Activated CD4-positive, alpha-beta T cell treated with anti-CD3 and anti-CD28 coated beads, Interleukin-2, amount 10 ng/mL, durations not matched to agents 24 days and 14 days (primary cell): ENCODE measurements at places on chromosomes 12 and 14. TPM values are rescaled to one million over a fixed set of nuclear protein-coding genes. Genes with fewer than 3 reads are reported as not detected.

DNA sequence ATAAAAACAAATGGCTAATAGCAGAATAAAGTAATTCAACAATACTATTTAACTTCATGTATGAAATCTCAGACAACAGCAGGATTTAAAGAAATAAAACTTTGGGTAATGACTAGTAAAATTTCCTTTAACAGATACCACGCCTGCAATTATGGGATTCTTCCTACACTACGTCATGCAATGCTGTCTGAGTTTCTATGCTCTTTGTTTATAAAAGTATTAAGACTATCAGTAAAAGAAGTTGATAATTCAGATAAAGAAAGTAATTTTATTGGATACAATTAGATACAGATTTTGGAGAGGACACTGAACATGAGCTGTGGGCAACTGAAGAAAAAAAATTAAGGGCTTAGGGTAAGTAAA is 308.4 kb upstream of the LRFN5 start:
- no peak for DNase-seq
- H3K27ac ChIP-seq: no peak overlapping the region
- H3K4me3 ChIP-seq: no peak overlapping the region
- no peaks in the 10 kb centered on the region for H3K36me3 ChIP-seq

- no peaks in the 10 kb centered on the region for H3K36me3 ChIP-seq
- H3K27ac ChIP-seq: no peak overlapping the region
- H3K27me3 ChIP-seq: no peaks in the 10 kb centered on the region
- H3K4me3 ChIP-seq: no peak overlapping the region
- no peak for DNase-seq
Observed at GRCh38 chr12:67103521-67103920, 165.6 kb upstream of the CAND1 start.

GRCh38 chr12:65800937-65801336 is 23.3 kb upstream of the HMGA2 start:
- H3K27ac ChIP-seq: no peak overlapping the region
- H3K36me3 ChIP-seq: no peaks in the 10 kb centered on the region
- no peak overlapping the region for H3K4me3 ChIP-seq
- no peaks in the 10 kb centered on the region for H3K4me1 ChIP-seq

The RNASE1 gene
- not detected in 2 replicates for total RNA-seq

- DNase-seq: no peak
- H3K27ac ChIP-seq: no peak overlapping the region
- peaks cover 3% of the 10 kb centered on the region for H3K4me1 ChIP-seq
- H3K27me3 ChIP-seq: peaks cover 6% of the 10 kb centered on the region
Observed at GRCh38 chr14:51562816-51563215, 88.9 kb upstream of the FRMD6 start.

DNA sequence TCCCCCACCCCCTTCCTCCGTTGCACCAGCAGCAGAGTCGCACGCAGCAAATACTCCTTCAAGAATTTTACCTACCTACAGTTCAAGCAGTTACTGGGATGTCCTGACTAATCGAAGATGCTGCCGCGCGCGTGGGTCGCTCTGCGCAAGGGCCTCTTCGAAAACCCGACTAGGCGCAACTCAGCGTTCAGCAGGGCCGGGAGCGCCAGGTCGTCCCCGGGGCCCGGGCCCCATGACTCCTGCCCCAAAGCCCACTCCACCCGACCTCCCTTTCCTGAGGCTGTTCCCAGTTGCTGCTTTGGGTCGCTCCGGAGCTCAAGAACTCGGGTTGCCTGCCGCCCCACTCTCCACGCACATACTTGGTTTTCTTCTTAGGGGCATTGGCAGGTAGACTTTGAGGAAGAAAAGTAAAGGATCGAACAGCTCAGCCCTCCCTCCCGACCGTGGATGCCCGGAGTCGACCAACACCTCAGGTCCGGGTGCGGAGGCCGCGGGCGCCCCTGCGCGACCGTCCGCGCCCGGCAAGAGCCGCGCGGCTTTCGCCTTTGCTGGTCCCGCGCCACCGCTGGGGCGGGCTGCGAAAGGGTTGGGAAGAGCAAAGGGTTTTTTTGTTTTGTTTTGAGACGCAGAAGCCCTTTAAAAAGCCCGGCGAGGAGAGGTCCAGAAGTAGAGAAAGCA is 1.9 kb downstream of the BMP4 start:
- peaks cover 20% of the 10 kb centered on the region for H3K4me1 ChIP-seq
- peaks cover 6% of the 10 kb centered on the region for H3K36me3 ChIP-seq
- H3K27ac ChIP-seq: peak overlapping the region; percentile 53
- H3K27me3 ChIP-seq: peaks cover 70% of the 10 kb centered on the region
- peak; percentile 64 for DNase-seq

- no peaks in the 10 kb centered on the region for H3K4me1 ChIP-seq
- H3K27ac ChIP-seq: no peak overlapping the region
- no peaks in the 10 kb centered on the region for H3K36me3 ChIP-seq
- no peak for DNase-seq
- H3K27me3 ChIP-seq: peaks cover 5% of the 10 kb centered on the region
Observed at GRCh38 chr12:59429766-59430165, 166.1 kb upstream of the SLC16A7 start.

GRCh38 chr12:46244273-46244915 is 24.4 kb downstream of the SLC38A1 start:
- no peak for DNase-seq
- no peak overlapping the region for H3K4me3 ChIP-seq
- H3K36me3 ChIP-seq: peaks cover 84% of the 10 kb centered on the region

DNA sequence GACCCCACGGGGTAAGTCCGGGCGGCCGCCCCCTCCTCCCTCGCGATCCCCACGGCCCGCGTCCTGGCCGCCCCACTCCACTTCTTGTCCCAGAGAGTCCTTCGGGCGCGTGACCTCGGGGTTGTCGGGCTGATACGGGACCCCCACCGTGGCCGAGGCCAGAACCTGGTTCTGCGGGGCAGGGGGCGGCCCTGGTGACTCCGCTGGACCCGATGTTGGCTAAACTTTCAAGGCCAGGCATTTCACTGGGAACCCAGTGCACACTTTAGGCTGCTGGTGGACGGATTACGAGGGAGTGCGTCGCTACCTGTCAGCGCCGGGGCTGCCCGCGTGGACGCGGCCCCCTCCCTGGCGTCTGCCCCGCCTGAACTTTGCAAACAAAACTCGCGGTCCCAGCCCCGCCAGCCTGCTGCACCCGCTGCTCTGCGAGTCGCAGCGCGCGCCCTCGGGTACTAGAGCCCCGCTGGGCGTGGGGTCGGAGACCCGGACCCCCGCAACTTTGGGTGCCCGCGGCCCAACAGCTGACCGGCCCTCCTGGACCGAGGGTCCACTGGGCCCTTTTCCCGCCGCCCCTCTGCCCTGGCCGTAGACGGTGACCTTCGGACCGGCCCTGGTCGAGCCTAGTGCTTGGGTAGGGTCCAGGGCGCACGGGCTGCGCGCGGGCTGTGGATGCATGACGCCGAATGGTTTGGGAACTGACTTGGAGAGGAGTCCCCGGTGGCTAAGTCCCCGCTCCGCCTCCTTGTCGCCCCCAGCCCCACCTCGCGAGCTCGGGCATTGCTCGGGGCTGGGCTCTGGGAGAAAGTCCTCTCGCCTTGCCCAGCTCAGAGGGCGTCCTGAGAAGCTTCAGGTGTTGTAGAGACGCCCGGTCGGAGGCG is 624 bp downstream of the RIN3 start:
- peak; percentile 74 for DNase-seq
- H3K27ac ChIP-seq: peak overlapping the region; percentile 62
- H3K36me3 ChIP-seq: no peaks in the 10 kb centered on the region

The PTPRQ gene
- total RNA-seq: not detected in 2 replicates

DNA sequence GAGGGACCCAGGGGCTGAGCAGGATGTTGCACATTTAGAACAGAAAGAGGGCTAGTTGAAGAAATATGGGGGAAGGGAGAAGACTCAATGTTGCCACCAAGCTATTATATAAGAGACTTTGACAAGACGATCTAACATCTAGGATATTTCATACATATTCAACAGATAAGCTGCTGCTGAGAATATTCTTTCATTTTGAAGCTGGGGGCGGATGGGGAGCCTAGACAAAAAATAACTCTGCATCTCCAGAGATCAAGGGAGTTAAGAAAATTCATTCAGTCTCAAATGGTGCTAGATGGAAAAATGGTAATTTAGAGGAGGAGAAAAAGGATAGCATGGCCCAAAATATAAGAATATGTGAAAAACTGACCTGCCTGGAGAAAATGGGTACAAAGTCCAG is 415.6 kb downstream of the MDGA2 start:
- no peak overlapping the region for H3K27ac ChIP-seq
- no peaks in the 10 kb centered on the region for H3K27me3 ChIP-seq
- no peaks in the 10 kb centered on the region for H3K36me3 ChIP-seq
- no peaks in the 10 kb centered on the region for H3K4me1 ChIP-seq

DNA sequence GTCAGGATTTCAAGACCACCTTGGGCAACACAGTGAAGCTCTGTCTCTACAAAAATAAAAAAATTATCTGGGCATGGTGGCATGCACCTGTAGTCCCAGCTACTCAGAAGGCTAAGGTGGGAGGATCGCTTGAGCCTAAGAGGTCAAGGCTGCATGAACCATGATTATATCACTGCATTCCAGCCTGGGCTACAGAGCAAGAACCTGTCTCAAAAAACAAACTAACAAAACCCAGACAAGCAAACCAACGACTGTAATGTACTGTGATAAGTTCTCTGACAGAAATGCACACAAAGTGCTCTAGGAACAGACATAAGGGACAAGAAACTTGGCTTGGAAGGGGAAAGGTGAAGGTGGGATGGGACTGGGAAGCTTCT is 22.4 kb downstream of the ENTPD5 start:
- no peaks in the 10 kb centered on the region for H3K4me1 ChIP-seq
- DNase-seq: no peak
- H3K4me3 ChIP-seq: no peak overlapping the region
- H3K27ac ChIP-seq: no peak overlapping the region

The ADAM21 gene
- total RNA-seq: not detected in 2 replicates

GRCh38 chr12:62164036-62164435 is 96.2 kb upstream of the USP15 start:
- no peak for DNase-seq
- H3K4me3 ChIP-seq: no peak overlapping the region
- H3K27ac ChIP-seq: no peak overlapping the region
- peaks cover 4% of the 10 kb centered on the region for H3K27me3 ChIP-seq
- no peaks in the 10 kb centered on the region for H3K4me1 ChIP-seq

GRCh38 chr12:20309504-20310148 is 58.7 kb upstream of the PDE3A start:
- H3K36me3 ChIP-seq: no peaks in the 10 kb centered on the region
- H3K27me3 ChIP-seq: no peaks in the 10 kb centered on the region
- H3K27ac ChIP-seq: no peak overlapping the region
- no peaks in the 10 kb centered on the region for H3K4me1 ChIP-seq
- no peak for DNase-seq

The SPIC gene
- not detected in 2 replicates for total RNA-seq

DNA sequence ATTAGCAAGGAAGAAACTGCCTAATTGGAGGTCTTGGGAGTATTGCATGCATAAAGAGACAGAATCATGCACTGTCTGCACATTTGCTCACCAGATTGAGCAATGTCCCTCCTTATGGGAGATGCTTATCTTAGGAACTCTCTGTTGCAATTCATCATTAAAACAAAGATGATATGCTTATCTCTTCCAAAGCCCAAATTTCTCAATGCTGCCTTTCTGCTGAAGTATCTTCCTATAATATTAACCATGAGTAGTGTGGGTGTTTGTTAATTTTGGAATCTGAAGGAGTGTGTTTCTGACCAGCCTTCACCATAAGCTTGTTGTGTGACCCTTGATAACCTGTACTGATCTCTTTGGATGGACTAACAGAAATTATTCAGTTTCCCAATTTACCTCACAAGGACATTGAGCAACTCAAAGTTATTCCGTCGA is 1257.6 kb upstream of the FLRT2 start:
- no peak overlapping the region for H3K4me3 ChIP-seq
- H3K27me3 ChIP-seq: no peaks in the 10 kb centered on the region
- DNase-seq: no peak

GRCh38 chr14:101561145-101561896 is at the start of gene DIO3:
DIO3 (plus strand) TSS chr14:101561495.
- H3K27me3 ChIP-seq: peaks cover 54% of the 10 kb centered on the region
- no peak within 1 kb of the TSS for H3K27ac ChIP-seq
- H3K36me3 ChIP-seq: peaks cover 12% of the 10 kb centered on the region
- peaks cover 4% of the 10 kb centered on the region for H3K4me1 ChIP-seq
- no peak within 1 kb of the TSS for H3K4me3 ChIP-seq

- DNase-seq: no peak
- no peaks in the 10 kb centered on the region for H3K4me1 ChIP-seq
- no peaks in the 10 kb centered on the region for H3K27me3 ChIP-seq
- no peak overlapping the region for H3K27ac ChIP-seq
Observed at GRCh38 chr12:77940011-77940423, 109.3 kb downstream of the NAV3 start.

The OTUB2 gene
- total RNA-seq: 1.3 and 1.7 TPM in 2 replicates

- H3K27me3 ChIP-seq: no peaks in the 10 kb centered on the region
- no peak for DNase-seq
- H3K4me3 ChIP-seq: no peak overlapping the region
- no peak overlapping the region for H3K27ac ChIP-seq
- no peaks in the 10 kb centered on the region for H3K4me1 ChIP-seq
Observed at GRCh38 chr12:11069854-11070365, 7.8 kb upstream of the TAS2R46 start.

DNA sequence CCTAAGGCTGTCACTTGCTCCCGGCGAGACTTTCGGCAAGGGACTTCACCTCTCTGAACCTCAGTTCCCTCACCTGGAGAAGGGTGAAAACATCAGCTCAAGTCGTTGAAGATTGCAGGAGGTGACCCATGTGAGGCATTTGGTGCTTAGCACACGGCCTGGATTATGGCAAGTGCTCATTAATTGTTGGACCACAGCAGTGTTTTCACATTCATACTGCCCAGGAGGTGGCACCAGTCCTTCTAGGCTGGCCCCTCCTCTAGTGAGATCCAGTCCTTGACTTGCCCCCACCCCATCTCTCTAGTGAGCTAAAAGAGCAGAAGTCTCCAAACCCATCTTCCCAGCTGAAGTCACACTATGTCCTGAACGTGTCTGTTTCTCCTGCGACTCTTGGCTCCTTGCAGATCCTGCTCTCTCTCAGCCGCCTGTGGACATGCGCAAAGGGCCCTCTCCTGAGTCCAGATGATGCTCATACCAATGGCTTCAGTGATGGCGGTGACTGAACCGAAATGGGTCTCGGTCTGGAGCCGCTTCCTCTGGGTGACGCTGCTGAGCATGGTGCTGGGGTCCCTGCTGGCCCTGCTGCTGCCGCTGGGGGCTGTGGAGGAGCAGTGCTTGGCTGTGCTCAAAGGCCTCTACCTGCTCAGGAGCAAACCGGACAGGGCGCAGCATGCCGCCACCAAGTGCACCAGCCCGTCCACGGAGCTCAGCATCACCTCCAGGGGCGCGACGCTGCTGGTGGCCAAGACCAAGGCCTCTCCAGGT is 1.6 kb downstream of the FICD start:
- H3K27me3 ChIP-seq: no peaks in the 10 kb centered on the region
- DNase-seq: no peak
- H3K36me3 ChIP-seq: peaks cover 37% of the 10 kb centered on the region
- H3K4me1 ChIP-seq: peaks cover 28% of the 10 kb centered on the region
- peak overlapping the region; percentile 94 for H3K4me3 ChIP-seq

- H3K4me1 ChIP-seq: peaks cover 13% of the 10 kb centered on the region
- no peak overlapping the region for H3K27ac ChIP-seq
- H3K27me3 ChIP-seq: peaks cover 8% of the 10 kb centered on the region
- H3K4me3 ChIP-seq: no peak overlapping the region
- H3K36me3 ChIP-seq: no peaks in the 10 kb centered on the region
Observed at GRCh38 chr14:63735720-63736119, 7.9 kb upstream of the SGPP1 start.
